GM13977 (cell line): ENCODE measurements at places on chromosomes 6 and 20.

- peak; percentile 25 for DNase-seq
Measured at GRCh38 chr20:19074828-19075516, 137.5 kb upstream of the SLC24A3 start.

- no peak for DNase-seq
Measured at GRCh38 chr6:38370653-38371601, 268.8 kb downstream of the BTBD9 start.

DNA sequence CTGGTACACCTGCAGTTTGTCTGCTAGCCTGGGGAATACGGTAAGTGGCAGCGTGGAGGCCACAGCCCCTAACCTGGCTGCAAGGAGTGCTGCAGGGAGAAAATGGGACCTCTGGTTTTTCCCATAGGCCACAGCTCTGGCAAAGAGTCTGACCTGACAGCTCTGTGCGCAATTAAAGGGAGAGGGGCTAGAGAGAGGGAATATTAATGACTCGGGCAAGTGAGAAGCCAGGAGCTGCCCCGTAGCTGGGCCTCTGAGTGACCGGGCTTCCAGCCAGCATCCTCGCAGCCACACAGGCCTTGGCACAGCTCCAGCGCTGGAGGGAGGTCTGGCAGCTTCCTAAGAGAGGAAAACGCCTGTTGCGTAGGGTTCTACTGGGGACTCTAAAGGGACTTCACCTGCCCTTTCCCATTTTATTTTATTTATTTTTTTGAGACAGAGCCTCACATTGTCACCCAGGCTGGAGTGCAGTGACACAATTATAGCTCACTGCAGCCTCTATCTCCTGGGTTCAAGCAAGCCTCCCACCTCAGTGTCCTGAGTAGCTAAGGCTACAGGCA, 18.2 kb upstream of the OCSTAMP start:
- DNase-seq: no peak

DNA sequence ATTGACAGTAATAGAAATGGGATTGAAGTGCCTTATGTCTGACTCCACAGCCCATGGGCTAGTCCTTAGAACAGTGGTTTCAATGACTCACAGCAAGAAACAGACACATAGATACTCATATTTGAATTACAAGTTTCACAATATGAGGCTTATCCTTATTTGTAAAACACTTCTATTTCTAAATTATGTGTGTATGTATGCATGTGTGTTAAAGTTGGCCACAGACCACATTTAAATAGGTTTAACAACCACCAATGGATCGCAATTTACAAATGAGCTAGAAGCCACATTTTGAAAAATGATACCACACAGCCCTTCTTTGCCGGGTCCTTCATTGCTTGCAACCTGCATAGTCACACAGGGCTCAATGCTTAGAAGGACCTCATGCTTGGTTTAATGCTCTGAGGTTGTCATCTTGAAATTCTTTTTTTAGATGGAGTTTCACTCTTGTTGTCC, 157.8 kb upstream of the PREP start:
- DNase-seq: peak; percentile 39

- no peak for DNase-seq
Measured at GRCh38 chr6:144119376-144119775, 24.0 kb upstream of the SF3B5 start.

DNA sequence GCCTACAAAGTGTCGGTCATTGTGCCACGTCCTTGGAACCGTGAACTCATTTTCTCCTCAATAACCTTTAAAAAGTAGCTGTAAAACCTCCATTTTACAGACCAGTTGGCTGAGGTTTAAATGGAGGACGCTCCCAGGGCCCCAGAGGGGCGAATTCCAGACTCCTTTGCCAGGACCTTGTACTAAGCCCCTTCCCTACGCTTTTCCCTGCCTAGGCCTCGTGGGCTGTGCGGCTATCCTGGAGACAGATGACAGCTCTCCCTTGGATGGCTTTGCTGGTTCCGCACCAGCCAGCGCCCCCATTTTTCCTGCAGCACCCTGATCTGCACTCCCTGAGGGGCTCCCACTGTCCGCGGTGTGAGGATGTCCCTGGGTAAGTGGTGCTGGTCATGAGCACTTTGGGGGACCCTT, 12.1 kb upstream of the SNHG17 start:
- DNase-seq: no peak

DNA sequence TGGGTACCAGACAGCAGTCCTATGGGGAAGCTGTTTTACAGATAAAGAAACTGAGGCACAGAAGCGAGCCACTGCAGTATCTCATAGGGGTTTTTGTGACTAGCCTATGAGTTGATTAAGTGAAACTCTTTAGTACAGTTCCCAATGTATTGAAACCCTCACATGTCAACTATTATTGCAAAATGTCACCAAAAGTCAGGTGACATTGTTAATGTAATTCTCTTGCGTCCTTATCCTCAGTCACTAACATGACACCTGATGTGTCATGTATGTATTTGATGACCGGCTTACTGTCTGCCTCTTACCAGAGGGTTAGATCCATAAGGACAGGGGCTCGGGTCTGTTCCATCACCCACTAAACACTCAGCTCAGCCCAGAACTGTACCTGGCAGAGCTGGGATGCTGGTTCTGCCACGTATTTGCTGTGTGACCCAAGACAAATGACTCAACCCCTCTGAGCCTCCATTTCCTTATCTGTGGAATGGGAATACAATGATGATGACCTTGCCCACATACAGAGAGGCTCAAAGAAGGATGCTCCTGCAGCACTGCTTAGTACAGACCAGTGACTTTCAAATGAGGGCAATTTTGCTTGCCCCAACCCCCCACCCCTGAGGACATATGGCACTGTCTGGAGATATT, 32.9 kb downstream of the PREX1 start:
- no peak for DNase-seq

DNA sequence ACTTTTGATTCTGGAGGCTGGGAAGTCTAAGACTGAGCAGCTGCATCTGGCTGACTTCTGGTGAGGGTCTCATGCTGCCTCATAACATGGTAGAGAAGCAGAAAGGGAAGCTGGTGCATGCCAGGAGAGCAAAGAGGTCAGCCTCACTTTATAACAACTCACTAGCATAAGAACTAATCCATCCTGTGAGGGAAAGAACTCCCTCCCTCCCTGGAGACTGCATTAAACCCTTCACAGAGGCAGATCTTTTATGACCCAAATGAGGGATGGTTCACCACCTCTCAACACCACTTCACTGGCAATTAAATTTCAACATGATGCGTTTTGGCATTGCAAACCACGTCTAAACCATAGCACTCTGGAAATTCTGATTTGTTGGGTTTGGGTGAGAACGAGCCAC, 33.9 kb downstream of the STXBP5 start:
- DNase-seq: no peak

DNA sequence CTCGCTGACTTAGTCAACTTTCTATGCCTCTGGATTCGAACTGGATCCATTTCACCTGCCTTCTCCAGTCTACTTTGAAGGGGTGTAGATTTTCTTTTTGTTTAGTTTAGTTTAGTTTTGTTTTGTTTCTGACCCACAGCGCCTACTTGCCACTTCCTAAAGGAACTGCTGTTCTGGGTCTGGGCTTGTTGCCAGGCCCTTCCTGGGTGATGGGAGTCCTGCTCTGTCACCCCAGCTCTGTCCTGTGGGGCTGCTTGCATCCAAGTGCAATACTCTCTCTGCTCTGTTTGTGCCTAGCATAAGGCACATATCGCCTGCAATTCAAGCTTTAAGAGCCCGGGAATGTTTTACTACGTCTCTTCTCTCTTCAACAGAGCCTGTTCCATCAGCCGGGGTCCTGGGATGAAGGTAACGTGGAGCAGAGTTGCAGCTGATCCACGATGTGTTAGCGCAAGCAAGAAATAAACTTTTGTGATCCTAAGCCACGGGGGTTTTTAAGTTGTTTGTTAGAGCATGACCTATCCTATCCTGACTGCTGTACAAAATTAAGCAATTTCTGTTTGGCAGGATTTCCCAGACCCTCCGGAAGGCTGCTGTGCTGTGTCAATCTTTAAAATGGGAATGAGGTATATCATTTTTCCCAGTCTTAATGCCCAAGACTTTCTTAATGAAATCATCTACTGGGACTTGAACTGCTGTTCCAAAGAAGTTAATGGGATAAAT, 30.9 kb upstream of the TAGAP start:
- no peak for DNase-seq

DNA sequence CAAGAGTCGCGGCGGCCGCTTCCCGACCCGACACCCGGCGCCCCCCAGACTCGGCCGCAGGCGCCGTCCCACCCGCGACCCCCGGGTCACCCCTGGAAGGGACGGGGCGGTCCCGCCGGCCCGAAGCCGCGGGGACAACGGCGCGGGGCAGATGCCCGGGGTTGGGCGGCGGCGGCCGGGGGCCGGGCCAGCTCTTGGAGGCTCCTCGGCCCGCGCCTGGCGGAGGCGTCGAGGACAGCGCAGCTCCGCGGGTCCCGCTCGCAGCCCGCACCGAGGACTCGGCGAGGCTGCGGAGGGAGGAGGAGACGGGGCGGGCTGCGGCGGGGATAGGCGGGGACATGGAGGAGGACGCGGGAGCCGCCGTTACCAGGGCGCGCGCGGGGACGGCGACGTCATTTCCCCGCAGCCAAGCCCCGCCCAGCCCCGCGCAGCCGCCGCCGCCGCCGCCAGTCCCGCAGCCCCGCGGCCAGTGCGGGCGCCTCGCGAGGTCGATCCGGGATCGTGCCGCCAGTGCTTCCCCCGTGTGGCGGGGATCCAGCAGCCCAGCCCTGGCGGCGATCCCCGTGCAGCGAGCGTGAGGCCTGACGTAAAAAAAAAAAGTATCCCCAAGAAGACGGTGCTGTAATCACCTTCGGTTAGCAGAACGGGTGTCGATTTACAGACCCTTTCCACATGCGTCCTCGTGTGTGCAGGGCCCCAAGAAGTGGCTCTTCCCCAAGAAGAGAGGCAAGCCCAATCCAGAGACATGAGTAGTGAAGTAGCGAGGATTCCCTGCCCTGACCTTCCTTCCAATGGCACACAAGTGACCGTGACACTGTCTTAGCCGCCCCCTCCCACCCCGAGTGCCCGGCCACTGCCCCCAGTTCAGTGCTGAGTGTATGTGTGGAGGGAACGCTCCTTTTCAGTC, at the start of gene FAM184A:
TSS of gene FAM184A (minus strand) at position 289 of the 907 bp plus-strand sequence. CDS start 365 bp downstream, outside the sequence.
- peak; percentile 67 for DNase-seq

GRCh38 chr20:14488756-14489479, 151.5 kb upstream of the FLRT3 start:
- DNase-seq: no peak

GRCh38 chr6:33709605-33710295, 1.8 kb downstream of the UQCC2 start:
- DNase-seq: no peak

DNA sequence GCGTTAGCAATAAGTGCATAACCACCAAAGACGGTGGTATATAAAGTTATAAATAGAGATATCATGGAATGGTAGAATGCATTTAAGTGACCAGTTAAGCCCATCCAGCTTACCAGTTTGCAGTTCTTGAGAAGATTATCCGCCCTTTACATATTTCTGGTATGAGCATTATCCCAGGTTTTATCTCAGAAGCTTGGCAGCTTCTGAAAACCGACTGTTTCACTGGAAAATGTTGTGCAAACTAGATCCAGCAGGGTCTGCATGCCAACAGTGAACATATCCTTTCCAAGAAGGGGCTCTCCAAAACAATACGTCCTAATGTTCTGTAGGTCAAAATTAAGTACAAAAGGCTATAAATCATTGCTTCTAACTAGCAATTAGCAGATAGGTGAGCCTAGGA, 29.5 kb upstream of the SHLD1 start:
- no peak for DNase-seq

DNA sequence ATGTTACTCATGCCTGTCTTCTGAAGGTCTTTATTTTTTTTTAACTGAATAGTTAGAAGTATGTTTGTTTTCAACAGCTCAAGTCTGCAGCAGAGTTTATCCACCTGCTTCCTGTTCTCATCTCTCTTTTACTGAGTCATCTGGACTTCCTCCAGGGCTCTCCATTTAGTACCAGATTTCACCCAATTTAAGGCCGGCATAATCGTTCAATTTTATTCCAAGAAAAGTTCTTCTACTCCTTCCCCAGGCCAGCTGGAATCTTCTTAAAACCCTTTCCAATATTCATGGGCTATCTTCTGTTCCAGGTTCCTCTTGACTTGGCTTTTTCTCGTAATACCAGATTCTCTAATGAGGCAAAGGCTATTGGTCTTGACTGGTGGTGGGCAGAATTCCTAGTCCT, 79.0 kb upstream of the LAMA2 start:
- no peak for DNase-seq

GRCh38 chr6:25351485-25351884, 72.3 kb downstream of the CARMIL1 start:
- no peak for DNase-seq

DNA sequence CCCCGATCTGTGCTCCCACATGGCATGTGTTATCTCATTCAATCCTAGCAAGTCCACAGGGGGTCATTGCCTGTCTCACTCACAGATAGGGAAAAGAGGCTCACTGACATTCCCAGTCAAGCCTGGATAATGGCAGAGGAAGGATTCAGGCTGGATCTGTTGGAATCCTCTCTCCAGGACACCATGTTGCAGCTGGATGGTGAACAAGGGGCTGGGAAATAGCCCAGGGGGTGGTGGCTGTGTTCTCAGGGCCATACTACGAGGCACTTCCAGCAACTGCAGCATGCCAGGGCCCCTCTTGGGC, 5.0 kb upstream of the SPDEF start:
- no peak for DNase-seq

DNA sequence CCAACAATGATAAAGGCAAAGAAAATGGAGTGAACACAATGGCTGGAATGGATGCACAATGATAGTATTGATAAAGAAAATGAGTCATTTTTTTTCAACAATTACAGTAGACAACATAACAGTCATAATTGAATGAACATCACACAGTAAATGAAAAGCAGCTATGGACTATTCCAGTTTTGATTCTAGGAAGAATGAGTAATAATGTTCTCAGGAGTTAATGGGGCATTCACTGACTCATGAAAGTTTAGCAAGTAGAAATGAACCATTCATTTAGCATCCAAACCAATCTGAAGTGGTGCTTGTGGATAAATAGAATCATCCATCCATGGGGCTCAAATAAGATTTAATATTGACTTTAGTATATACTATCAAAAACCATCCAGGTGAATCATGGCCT, 1029.5 kb upstream of the GJE1 start:
- no peak for DNase-seq

DNA sequence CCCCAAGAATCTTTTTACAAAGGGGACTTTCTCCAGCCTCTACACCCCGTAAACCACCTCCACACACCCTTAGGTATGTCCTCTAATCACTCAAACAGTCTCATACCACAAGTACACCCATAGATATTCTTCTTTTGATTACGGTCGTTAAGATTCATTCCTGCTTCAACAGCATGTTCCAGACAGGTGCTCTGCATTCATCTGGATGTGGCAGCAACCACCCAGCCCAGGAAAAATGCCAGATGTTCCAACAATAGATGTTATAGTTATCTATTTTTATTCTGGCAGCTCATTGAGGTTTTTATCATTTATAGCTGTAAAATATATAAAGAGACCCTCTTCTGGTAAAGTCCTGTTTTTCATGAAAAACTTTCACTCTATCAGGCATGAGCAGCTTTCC, 60.7 kb downstream of the SIM1 start:
- no peak for DNase-seq
